ENCODE measurements at places on chromosomes 2 and 18.

DNA sequence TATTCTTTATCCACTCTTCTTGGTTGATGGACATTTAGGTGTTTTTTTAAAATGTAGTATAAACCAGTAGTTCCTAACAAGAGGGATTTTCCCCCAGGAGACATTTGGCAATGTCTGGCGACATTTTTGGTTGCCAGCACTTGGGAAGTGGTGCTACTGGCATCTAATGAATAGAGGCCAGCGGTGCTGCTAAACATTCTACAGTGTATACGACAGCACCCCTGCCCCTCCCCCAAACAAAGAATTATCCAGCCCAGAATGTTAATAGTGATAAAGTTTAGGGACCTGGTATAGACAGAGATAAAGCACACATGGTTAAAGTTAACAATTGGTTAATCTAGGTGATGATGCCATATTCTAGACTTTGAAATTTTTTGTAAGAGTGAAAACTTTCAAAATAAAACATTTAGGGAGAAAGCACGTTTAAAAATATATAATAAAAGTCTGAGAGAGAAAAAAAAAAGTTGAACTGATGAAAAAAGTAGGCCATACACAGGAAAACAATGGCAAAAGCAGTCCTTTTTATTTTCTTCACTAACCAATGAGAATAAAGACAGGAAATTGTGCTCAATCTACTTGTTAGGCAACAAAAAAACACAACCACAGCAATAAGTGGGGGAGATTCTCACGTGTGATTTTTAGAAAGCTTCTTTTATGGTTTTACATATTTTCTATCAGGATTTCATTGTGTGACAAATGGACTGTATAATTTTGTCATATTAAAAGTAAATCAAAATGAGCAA lies 14.8 kb downstream of the FBXO48 start:
- no peak for DNase-seq

- DNase-seq = no peak
These were observed 86.7 kb downstream of the IRS1 start for GRCh38 chr2:226712941-226713340.

DNA sequence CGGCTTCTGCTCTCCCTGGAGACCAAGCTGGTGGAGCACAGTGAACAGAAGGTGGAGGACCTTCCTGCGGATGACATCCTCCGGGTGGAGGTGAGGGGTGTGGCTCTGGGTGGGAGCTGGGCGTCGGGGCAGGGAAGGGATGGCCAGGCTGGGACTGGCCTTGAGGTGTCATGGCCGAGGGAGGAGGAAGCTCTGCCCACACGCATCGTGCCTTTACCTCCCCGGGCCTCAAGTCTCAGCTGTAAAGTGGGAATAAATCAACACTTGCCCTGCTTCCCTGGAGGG lies 98.2 kb downstream of the DYSF start:
- no peak for DNase-seq

GRCh38 chr2:188940171-188940570 lies 34.0 kb upstream of the COL3A1 start:
- no peak for DNase-seq

DNA sequence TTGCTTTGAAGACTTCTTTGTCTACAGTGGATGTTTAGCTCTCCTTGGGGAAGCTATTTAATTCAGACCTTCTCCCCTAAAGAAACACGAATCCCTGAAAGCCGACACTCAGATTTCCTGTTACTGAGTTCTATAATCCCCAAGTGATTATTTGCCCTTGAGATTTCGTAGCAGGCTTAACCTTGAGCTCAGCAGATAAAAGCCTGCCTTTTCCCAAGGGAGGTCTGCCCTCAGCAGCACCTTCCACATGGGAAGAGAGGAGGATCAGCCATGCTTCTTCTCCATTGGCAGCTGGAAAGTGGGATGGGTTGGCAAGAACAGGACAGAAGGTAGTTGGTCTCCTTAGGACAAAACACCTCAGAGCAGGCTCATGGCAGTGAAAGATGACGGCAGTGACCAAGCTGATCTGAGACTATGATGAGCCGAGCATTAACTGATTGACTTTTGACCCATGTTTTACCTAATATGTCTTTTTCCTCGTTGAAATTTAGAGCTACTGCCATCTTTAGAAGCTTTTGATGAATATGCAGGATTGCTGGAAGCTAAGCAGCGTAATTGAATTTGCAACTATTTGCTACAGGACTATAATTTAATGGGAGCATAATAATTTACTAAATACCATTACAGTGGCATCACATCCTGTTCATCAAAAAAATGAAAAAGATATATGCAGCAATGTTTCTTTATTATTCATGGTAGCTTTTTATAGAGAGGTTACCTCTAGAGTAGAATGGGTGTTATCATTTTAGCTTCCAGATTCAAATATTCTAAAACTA lies 511.1 kb upstream of the ID2 start:
- DNase-seq = no peak

- DNase-seq = no peak
These were observed 74.1 kb upstream of the MCFD2 start for GRCh38 chr2:46989491-46990230.

DNA sequence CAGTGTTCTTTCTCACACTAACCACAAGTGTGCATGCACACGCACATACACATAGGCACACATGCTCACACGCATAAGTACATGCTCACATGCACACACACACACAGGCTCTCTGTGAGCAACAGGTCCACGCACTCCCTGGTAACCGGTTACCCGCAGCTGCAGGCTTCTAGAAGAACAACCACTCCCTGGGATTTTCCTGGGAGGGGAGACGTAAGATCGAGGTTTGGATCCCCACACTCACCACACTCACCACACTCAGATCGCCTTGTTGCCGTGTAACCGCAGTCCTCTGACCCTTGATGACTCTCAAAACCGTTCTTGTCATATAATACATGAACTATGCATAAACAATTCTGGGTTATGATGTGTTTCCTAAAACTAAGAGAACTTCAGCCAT lies 42.2 kb downstream of the TTC32 start:
- no peak for DNase-seq

GRCh38 chr2:55419233-55419678 lies 400 bp downstream of the CCDC88A start:
- DNase-seq = no peak

DNA sequence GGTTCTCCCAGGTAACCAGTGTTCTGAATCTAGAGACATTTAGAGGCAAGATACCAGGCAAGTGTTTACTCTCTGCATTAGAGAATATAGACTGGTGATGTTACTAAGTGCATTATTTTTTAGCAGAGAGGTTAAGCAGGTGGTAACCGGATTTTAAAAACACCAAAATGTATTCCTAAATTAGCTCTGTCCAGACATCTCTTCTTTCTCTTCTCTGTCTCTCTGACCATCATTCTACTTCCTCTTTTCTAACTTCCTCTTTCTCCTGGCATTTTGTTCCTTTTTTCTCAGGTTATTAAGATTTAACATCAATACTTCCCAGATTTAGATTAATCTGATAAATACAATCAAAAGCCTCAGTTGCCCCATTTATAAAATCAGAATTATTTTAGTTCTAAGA lies 31.7 kb upstream of the DYNC1I2 start:
- no peak for DNase-seq

DNA sequence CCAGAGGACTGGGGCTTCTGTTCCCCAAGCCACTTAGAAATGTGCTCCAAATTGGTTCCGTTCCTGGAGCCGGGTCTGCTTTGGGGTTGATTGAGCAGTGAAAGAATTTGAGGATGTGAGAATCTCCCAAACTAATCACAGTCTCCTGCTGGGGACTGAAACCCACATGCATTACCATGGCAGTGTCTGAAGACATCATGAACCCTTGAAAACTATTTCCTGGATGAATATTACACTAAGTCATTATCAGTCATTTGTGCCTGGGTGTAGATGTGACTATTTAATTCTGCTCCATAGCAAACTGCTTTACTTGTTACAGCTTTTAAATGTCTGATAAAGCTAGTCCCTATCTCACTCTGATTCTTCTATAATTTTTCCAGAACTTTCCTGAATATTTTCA lies 27.6 kb downstream of the SPP2 start:
- no peak for DNase-seq

- DNase-seq = no peak
These were observed 8.3 kb upstream of the GPR148 start for GRCh38 chr2:130720528-130720927.

GRCh38 chr2:120470041-120470965 lies 124.4 kb downstream of the INHBB start:
- peak; percentile 78 for DNase-seq

- DNase-seq = no peak
These were observed 492 bp downstream of the KIF5C start for GRCh38 chr2:148875387-148876051.
